Smooth muscle cell of the brain vasculature (primary cell): ENCODE measurements at places on chromosomes 7 and 10.

DNA sequence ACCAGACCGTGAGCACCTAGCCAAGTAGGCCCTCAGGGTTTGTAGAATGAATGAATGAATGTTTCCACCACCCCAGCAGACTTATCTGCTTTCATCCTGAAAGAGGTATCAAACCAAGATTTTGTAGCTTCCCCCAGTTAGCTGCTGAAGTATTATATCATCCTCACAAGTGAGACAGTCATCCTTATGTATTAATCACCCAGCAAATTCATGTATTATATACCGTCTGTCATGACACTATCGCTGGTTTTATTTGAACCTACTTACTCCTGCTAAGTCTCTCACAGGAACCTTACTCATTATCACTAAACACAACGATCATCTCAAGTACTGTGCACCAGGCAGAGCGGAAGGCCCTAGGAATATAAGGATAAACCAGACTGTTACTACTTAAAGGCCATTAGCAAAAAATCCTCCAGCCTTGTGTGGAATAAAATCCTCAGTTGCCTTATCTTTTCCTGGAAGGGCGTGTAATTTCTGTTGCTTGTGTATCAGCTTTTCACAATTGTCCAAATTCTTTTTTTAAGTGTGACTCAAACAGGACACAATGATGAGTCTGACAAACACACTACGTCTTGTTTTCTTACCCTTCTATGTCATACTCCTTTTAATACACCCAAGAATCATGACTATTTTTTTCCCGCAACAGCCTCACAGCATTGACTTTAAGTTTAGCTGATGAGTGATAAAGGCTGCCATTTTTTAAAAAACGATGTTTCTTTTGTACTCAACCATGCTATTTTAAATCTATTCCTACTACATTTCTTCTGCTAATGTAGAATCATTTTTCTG is 176.1 kb upstream of the KLF14 start:
- no peak for DNase-seq

GRCh38 chr10:119693262-119693957 is 32.4 kb upstream of the INPP5F start:
- no peak for DNase-seq

DNA sequence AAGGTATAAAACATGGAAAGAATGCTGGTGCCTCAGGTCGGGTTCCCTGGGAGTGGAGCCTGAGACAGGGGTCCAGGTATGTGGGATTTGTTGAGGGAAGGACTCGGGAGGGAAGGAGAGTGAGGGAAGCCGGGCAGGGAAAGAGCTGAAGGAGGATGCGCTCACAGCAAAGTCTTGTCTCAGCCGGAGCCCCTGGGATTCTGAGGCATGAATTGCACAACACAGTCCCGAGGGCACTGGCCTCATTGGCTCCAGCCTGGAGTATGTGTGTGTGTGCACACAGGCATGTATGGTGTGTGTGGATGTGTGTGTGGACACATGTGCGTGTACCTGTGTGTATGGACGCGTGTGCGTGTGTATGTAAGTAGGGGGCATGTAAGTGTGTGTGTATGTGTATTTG is 87.4 kb downstream of the WDFY4 start:
- no peak for DNase-seq

DNA sequence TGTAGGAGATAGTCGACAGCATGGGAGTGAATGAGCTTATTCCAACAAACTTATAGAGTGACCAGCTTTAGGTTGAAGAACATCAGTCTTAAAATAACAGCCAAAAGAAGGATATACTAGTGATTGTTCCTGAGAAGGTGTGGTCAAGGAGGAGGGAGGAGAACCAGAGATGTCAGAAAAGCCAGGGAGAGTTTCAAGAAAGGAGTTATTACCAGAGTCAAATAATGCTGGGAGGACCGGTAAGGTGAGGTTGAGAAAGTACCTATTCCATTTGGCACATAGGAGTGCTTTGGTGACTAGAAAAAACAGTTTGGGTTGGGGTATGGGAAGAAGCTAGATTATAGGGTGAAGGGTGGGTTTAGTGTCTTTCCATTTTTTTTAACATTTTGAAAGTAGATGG is 5.8 kb downstream of the PTPN12 start:
- DNase-seq, result no peak

DNA sequence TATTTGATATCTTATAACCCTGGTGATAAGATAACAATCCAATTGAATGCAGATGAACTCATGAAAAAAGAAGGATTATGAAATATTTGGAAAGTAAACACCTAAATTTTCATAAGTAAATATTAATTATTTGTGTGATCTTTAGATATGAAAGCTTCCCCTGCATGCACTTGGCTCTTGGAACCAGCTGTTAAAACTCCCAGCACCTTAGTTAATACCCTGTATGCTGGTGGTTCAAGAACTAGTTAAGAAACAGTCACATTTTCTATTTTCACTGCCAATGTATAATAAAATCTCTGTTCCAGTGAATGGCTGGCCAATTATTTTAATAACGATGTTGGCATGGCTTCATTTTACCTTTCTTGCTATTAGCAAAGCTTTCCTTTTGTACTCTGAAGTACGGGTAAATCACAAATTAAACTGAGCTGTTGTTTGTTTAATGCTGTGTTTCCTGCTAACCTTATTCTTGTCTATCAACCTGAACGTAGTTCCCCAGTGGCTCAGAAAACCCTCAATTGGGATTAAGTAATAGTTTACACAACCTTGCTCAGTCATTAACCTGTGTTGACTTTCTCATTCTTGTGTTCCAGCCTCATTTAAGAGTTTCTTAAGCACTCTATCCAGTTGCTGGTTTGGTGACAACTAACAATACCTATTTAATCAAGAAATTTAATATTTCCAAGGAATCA is 38.9 kb downstream of the MET start:
- no peak for DNase-seq

DNA sequence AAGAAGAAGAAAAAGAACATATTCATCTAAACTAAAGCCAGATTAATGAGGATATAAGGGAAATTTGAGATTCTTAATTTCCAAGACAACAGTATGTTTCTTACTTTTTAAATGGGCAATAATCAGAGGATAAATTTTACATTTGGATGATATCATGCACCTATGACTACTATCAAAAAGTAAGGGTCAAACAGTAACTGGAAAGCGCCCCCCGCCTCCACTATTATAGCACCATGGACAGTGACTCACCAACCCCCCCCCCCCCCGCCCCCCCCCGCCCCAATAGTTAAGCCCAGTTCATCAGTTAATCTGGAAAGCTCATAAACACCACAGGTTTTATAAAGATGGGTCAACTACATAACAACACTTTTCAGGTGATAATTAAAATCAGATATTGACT is 194.3 kb upstream of the DGKB start:
- no peak for DNase-seq

GRCh38 chr10:3524086-3524960 is 260.7 kb downstream of the KLF6 start:
- DNase-seq, result no peak

- DNase-seq, result no peak
Measured at GRCh38 chr10:78313048-78313381, 279.4 kb downstream of the RPS24 start.

DNA sequence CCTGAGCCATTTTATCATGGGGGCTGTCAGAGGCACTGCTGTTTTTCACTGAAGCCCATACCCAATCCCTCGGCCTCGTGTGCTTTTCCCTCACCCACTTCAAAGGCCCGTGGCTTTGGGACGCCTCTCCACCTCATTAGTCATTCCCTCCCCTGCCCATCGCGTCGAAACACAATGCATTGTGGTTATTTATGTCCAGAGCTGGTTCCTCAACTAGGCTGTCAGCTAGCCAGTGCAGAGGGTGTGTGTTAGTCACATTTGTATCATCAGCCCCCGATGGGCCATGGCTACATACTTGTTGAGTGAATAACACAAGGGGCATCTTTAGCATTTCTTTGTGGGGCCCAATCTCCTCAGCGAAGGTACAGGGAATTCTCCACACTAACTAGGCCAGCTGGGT is 3.8 kb upstream of the CRCP start:
- peak; percentile 9 for DNase-seq

DNA sequence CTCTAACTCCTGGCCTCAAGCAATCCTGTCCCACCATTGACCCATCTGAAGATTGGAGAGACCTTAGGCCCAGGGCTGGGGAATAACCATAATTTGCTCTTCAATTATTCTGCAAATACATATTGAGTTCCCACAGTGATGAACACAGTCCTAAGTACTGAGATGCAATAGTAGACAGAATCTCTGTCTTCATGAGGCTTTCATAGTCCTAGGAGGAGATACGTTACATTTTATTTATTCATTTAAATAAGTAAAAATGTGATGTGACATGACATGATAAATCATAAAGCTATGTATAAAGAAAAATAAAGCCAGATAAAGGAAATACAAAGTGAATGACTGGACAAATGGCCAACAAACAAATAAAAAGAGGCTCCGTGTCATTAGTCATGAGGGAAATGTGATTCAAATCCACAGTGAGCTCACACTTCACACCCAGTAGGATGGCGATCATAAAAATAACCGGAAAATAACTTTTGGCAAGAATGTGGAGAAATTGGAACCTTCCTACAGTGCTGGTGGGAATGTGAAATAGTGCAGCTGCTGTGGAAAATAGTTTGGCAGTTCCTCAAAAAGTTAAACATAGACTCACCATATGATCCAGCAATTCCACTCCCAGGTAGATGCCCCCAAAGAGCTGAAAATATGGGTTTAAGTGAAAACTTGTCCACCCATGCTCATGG is 52.1 kb upstream of the JCAD start:
- DNase-seq, result peak; percentile 60

- DNase-seq, result no peak
Measured at GRCh38 chr7:151424799-151425198, 15.0 kb upstream of the WDR86 start.

DNA sequence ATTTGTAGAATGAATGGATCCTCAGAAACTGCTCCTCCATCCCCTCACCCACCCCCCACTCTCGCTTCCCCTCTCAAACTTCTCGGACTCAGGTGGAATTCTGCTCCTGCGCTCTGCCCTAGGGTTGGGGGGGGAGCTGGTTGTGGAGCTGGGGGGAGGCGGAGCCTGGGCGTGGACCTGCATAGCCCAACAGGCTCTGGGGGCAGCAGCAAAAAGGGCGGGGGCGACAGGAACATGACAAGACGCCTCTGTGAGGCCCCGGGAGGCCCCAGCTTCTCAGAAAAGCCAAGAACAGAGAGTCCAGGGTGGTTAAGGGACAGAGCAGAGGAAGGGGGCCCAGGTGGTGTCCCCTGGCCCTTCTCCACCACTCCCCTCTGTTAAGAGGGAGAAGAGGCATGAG is 3.5 kb downstream of the TSC22D4 start:
- no peak for DNase-seq
